ENCODE measurements at places on chromosomes 7 and 10.
A peak's percentile ranks its signal among the peaks of the same experiment; 100 is the strongest.

DNA sequence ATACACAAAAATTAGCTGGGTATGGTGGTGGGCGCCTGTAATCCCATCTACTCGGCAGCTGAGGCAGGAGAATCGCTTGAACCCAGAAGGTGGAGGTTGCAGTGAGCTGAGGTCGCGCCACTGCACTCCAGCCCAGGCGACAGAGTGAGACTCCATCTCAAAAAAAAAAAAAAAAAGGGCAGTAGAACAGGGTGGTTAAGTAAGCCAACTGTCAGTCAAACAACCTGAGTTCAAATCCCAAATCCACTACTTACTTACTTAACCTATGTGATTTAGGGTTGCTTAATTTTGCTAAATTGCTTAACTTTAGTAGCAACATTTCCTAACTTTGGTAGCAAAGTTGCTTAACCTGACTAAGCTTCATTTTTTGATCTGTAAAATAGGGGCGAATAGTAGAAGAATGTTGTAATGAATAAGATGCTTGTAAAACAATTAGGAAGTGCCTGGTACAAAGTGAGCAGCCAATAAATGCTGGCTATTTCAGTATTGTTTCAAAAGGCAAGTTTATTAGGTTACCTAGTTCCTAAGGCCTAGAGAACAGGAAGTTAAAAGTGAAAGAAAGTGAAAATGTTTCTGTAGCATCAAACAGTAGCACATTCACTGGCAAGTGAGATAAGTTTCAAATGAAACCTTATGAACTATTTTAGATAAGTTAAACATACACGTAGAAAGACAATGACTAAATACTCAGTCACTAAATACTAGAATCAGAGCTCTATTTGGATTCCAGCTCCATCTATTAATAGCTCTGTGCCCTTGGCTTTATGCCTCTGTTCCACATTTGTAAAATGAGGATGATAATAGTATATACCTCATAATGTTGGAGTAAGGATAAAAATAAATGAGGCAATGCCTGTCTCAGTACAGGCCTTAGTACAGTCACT is 64.3 kb downstream of the HOXA1 start:
- no peak for DNase-seq

DNA sequence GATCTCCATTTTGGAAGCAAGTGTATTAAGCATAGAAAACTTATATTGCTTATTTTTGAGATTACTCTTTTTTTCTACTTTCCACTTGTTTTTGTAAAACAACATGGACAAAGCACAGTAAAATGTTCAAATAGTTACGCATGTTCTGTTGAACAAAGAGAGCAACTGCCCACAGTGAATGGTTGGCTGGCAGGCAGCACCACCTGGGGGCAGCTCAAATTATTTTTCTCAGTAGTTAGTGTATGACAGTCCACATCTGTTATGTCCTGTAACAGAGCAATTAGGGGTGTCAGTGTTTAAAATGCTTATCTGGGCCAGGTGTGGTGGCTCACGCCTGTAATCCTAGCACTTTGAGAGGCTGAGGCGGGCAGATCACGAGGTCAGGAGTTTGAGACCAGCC is 46.1 kb upstream of the CACUL1 start:
- DNase-seq: peak; percentile 18

- no peak for DNase-seq
These were observed 817.6 kb downstream of the CCSER2 start for GRCh38 chr10:85145966-85146365.

- no peak for DNase-seq
These were observed 67.5 kb upstream of the TES start for GRCh38 chr7:116142850-116143249.

GRCh38 chr10:97593421-97593820 is 3.9 kb downstream of the C10orf62 start:
- no peak for DNase-seq

All from midbrain (tissue), 1 donor.